ENCODE measurements at places on chromosomes 2 and 18. TPM values are rescaled to one million over a fixed set of nuclear protein-coding genes. Genes with fewer than 3 reads are reported as not detected.

DNA sequence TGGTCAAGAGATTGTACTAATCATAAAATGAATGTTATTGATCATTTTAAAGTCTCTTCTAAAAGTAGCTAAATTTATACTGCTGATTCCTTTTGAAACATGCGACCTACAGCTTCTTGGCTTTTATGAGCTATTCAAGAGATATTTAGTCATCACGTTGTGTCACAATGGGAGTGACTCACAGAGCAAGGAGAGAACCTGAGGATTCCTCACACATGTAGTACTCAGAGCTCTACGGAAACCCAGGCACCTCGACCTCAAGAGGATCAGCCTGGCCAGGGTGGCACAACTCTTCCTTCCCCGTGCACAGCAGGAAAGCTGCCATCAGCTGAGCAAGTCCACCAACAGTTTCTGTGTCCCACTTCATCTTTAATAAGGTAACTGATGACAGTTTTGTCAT, at the start of gene DHRS9:
TSS of gene DHRS9 (plus strand) at position 223 of the 400 bp plus-strand sequence. CDS start 12,019 bp downstream, outside the sequence.
- DNase-seq, result no peak

The TRIM54 gene
- total RNA-seq, result 92.1 TPM

GRCh38 chr2:228602288-228602687, 420.8 kb upstream of the SPHKAP start:
- no peak for DNase-seq

The PDE11A gene
- total RNA-seq, result 0.24 TPM

DNA sequence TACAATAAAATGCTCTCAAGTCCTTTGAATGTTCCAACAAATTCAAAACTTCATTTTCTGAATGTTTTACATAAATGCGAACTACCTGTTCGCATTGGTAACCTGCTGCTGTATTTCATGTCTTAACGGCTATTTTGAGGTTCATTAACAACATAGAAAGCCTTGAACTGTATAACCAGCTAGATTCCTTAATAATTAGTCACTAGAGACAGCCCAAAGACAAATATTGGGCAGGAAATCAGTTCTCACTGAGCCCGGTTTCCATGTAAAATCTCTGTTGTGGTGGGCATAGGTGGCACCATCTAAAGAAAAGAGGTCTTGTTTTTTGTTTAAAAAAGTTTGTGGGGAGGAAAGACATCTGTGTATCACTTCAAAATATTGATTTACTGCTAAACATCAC, 29.2 kb downstream of the PDIA6 start:
- no peak for DNase-seq

- no peak for DNase-seq
Measured at GRCh38 chr2:62660582-62661262, 44.8 kb upstream of the EHBP1 start.

The ODC1 gene
- 40.5 TPM for total RNA-seq

GRCh38 chr18:36477776-36478175, 180.3 kb downstream of the FHOD3 start:
- no peak for DNase-seq

The COL4A3 gene
- 6.1 TPM for total RNA-seq

- DNase-seq, result no peak
Measured at GRCh38 chr18:75208836-75209128, 157 bp downstream of the PTGR3 start.

The SULT1C4 gene
- total RNA-seq, result 4.5 TPM

- no peak for DNase-seq
Measured at GRCh38 chr2:148917431-148917830, 42.4 kb downstream of the KIF5C start.

The CD8B2 gene
- not detected for total RNA-seq

The GKN1 gene
- total RNA-seq, result not detected
